Suprapubic skin (tissue), 4 donors: ENCODE measurements at places on chromosomes 6 and 20. TPM values are rescaled to one million over a fixed set of nuclear protein-coding genes. Genes with fewer than 3 reads are reported as not detected.

The HLA-DOB gene
- 1.6 TPM for total RNA-seq

The MOXD1 gene
- 21.1 TPM for total RNA-seq

The MTCH1 gene
- 193 TPM for total RNA-seq

The TAGAP gene
- 1.5 TPM for total RNA-seq

DNA sequence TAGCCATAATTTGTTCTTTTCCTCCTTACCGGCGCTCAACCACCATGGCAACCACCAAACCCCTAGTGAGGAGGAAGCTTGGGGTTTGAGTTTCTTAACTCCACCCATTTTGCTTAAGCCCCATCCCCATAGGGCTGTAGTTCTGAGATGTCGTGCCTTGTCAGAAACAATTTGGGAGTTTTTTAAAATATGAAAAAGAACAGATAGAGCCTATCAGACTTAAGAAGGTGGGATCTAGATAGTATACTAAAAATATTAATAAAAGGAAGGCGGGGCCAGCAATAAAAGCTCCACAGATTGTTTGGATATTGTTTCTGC is 5.6 kb downstream of the BRD2 start:
- peak overlapping the region; percentile 69 for H3K4me3 ChIP-seq
- no peak overlapping the region for H3K27ac ChIP-seq
- peaks cover 37% of the 10 kb centered on the region for H3K4me1 ChIP-seq
- H3K36me3 ChIP-seq, result peaks cover 54% of the 10 kb centered on the region

GRCh38 chr6:12327391-12327790 is 37.2 kb downstream of the EDN1 start:
- H3K4me1 ChIP-seq, result peaks cover 13% of the 10 kb centered on the region
- no peaks in the 10 kb centered on the region for H3K27me3 ChIP-seq
- H3K27ac ChIP-seq, result peak overlapping the region; percentile 59
- DNase-seq, result no peak

The TMEM217 gene
- 2.6 TPM for total RNA-seq

The KIFC1 gene
- 14.0 TPM for total RNA-seq

DNA sequence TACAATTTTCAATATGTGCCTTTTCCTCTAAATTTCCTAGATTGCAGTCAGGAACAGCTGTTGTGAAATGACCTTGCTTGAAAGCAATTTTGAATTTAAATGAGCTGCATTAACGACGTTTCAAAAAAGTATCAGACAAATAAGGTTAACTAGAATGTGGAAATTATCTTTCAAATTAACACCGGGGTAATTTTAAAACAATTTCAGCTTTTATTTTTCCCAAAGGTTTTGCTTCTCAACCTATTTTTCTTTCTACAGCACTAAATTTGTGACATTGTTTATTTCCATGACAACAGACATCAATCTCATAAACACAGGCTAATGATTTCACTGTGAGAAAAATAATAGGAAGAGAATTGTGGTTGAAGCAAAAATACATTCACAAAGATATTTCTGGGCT is 38.5 kb downstream of the COL12A1 start:
- no peaks in the 10 kb centered on the region for H3K36me3 ChIP-seq
- no peak overlapping the region for H3K4me3 ChIP-seq
- peaks cover 22% of the 10 kb centered on the region for H3K4me1 ChIP-seq
- H3K27me3 ChIP-seq, result no peaks in the 10 kb centered on the region
- no peak for DNase-seq

- H3K4me3 ChIP-seq, result no peak overlapping the region
- DNase-seq, result peak; percentile 70
- no peaks in the 10 kb centered on the region for H3K36me3 ChIP-seq
- H3K4me1 ChIP-seq, result peaks cover 29% of the 10 kb centered on the region
- no peaks in the 10 kb centered on the region for H3K27me3 ChIP-seq
- peak overlapping the region; percentile 88 for H3K27ac ChIP-seq
Observed at GRCh38 chr20:44572551-44573500, 9.6 kb upstream of the PKIG start.

The PPP1R3D gene
- total RNA-seq, result 15.2 TPM

The MRPL2 gene
- total RNA-seq, result 22.2 TPM

The HS3ST5 gene
- not detected for total RNA-seq
